ENCODE measurements at places on chromosomes 5 and 9. TPM values are rescaled to one million over a fixed set of nuclear protein-coding genes. Genes with fewer than 3 reads are reported as not detected.

- H3K27ac ChIP-seq: peak overlapping the region; percentile 84
- no peaks in the 10 kb centered on the region for H3K36me3 ChIP-seq
- peaks cover 66% of the 10 kb centered on the region for H3K4me1 ChIP-seq
- H3K4me3 ChIP-seq: peak overlapping the region; percentile 9
Observed at GRCh38 chr5:172860520-172861443, 26.7 kb downstream of the ERGIC1 start.

DNA sequence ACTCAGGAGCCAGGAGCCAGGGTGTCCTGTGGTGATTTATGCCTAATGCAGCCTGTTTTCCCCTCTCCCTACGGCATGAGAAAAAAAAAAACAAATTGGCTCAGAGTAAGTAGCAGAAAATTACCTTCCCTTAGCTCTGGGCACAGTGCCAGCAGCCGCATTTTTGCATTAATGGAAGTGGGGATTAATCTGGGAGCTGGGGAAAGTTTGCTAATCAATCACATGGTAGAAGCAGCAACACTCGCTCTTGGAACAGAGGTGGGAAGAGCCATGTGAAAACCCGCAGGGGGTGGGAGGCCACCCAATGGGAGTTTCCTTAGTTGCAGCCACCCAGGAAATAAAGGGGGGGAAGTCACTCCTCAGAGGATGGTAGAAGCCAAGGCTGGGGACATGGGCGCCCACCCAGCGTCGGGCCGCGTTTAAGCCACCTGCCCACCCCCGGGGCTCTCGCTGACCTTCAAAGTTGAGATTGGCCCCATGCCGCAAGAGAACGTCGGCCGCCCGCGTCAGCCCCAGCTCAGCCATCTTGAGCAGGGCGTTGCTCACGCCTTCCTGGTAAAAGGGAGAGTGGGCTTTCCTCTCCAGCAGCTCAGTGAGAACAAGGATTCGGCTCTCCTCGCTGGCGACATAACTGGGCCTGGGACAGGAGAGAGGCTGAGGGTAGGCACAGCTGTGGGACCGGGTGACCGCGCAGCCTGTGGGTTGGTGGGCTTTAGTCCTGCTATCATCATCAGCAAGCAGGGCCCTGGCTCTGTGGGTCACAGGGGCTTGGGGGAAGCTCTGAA, 1.7 kb downstream of the ASB6 start:
- peak; percentile 79 for DNase-seq
- H3K36me3 ChIP-seq: peaks cover 34% of the 10 kb centered on the region
- no peak overlapping the region for H3K4me3 ChIP-seq
- no peaks in the 10 kb centered on the region for H3K27me3 ChIP-seq

GRCh38 chr9:97525451-97525850, 24.0 kb downstream of the TMOD1 start:
- peaks cover 10% of the 10 kb centered on the region for H3K4me1 ChIP-seq
- H3K27ac ChIP-seq: no peak overlapping the region
- no peak overlapping the region for H3K4me3 ChIP-seq
- no peaks in the 10 kb centered on the region for H3K36me3 ChIP-seq
- no peak for DNase-seq
- H3K27me3 ChIP-seq: no peaks in the 10 kb centered on the region

DNA sequence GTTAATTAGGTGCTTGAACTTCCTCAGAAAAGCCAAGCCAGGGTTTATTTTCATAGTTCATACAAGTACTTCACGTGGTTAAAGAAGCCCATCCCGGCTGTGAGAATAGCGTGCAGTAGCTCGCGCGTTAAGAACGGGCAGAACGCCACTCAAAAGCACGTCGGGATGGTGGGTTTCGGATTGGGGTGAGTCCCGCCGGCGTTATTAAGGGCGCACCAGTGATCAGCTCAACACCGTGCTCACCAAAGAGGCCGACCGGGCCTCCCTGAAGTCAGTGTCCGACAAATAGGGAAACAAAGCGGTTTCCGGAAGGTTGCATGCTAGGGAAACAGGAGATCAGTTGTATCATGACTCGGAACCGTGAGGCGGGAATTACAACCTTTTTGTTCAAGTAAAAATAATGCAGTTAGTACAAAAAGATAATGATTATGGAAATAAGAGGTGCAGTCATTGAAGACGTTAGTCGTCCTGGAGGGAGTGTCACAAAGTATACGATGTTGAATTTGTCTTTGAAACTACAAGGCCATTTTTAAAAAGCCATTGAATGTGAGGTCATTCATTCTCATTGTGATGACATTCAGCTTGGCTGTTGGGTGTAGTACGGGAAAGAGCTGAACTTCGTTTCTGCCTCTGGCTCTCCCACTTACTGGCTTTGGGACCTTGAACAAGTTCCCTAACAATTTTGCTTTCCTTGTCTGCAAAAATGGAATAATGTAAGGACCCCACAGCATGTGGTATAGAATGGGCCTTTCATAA, 992 bp downstream of the SETD9 start:
- peak overlapping the region; percentile 27 for H3K4me3 ChIP-seq
- H3K27me3 ChIP-seq: no peaks in the 10 kb centered on the region
- no peaks in the 10 kb centered on the region for H3K4me1 ChIP-seq
- peak overlapping the region; percentile 94 for H3K27ac ChIP-seq
- no peak for DNase-seq
- no peaks in the 10 kb centered on the region for H3K36me3 ChIP-seq

The GGTA1 gene
- 9.5 TPM for total RNA-seq

The MUSK gene
- 5.9 TPM for total RNA-seq

GRCh38 chr5:142079306-142079721, 29.3 kb upstream of the NDFIP1 start:
- H3K36me3 ChIP-seq: no peaks in the 10 kb centered on the region
- H3K4me1 ChIP-seq: no peaks in the 10 kb centered on the region
- DNase-seq: no peak
- no peak overlapping the region for H3K27ac ChIP-seq
- no peak overlapping the region for H3K4me3 ChIP-seq

The NSMF gene
- 26.2 TPM for total RNA-seq

DNA sequence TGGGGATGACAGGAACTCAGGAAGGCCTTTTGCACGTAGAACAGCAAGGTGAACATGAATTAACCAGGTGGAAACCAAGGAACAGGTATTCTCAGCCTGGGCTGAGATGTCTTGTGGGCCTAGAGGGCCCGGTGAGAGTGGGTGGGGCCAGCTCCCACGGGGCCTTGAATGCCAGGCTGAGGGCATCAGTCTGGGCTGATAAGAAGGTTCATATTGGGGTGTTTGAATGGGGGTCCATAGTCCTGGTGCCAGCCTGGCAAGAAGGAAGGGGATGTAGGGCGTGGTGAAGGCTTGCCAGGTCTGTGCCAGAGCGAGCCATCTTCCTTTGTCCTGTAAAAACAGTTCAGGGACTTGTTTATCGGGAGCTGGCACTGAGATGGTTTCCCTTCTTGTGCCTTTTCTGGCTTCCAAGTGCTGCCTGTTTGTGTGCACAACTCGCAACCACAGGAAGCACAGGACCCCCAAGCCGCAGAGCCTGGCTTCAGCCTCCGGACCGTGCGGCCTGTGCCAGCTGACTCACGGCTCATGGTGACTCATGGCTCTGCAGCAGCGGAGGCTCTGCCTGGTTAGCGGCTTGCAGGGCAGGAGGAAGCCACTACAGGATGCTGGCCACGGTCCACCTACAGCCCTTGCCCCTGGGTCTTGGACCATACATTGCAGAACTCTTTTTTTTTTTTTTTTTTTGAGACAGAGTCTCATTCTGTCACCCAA, 2.4 kb downstream of the CARD19 start:
- peak; percentile 97 for DNase-seq
- peak overlapping the region; percentile 96 for H3K27ac ChIP-seq
- H3K36me3 ChIP-seq: no peaks in the 10 kb centered on the region
- H3K4me1 ChIP-seq: peaks cover 57% of the 10 kb centered on the region
- H3K4me3 ChIP-seq: peak overlapping the region; percentile 27

DNA sequence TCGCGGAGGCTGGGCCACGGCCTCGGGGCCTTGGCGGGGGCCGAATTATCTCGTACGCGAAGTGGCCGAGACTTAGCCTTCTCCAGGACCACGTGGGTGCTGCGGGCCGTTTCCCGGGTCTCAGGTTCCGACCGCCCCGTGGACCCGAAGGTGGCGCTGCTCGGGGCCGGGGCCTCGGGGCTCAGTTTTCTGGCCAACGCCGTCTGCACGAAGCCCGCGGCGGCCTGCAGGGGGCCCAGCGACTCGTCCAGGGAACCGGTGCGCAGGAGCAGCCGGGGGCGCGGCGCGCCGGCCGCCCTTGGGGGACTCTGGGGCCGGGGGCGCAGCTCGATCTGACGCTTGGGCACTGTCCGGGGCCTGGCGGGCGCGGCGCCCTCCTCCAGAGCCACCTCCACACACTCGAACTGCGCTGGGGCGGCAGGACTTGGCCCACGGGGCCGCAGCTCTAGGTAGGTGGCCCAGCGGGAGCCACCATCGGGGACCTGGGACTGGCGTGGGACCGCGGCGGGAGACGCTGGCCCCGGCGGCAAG, 716 bp downstream of the PROB1 start:
- no peaks in the 10 kb centered on the region for H3K36me3 ChIP-seq
- H3K4me3 ChIP-seq: peak overlapping the region; percentile 49
- no peak for DNase-seq

The ZNF367 gene
- 1.7 TPM for total RNA-seq

All from upper lobe of left lung (tissue), 6 donors.